Activated naive CD8-positive, alpha-beta T cell treated with anti-CD3 and anti-CD28 coated beads, Interleukin-2, amount 50 U/mL, for 16 hours (primary cell): ENCODE measurements at places on chromosomes 1 and 21.
A peak's percentile ranks its signal among the peaks of the same experiment; 100 is the strongest.

- DNase-seq = peak; percentile 76
Observed at GRCh38 chr1:178542554-178543289, 29.8 kb downstream of the TEX35 start.

DNA sequence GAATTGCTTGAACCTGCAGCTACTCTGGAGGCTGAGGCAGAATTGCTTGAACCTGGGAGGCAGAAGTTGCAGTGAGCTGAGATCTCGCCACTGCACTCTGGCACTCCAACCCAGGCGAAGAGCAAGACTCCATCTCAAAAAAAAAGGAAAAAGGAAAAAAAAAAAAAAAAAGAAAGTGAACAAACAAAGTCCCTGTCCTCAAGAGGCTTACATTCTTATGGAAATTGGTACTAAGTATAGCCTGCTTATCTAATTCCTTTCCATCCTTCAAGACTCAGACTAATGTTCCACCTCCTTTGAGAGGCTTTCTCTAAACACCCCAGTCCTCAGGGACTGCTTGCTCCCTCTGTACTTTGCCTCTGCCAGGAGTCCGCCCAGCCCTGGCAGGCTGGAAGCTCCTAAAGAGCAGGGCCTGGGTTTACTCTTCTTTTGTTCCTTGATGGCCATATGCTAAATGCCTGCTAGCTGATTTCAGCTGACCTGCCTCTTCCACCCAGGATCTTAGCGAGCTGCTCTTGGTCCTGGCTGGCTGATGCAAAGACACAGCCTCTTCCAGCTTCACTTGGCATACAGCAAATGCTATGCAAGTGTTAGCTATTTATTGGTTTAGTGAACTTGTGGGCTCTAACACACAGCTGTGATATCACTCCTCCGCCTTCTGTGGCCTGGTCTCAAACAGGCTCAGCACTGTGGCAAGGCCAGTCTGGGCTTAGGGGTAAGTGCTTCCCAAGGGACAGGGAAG, 9.8 kb downstream of the SLC9A1 start:
- DNase-seq = no peak

GRCh38 chr1:151961833-151962232, 31.8 kb downstream of the S100A10 start:
- DNase-seq = no peak

DNA sequence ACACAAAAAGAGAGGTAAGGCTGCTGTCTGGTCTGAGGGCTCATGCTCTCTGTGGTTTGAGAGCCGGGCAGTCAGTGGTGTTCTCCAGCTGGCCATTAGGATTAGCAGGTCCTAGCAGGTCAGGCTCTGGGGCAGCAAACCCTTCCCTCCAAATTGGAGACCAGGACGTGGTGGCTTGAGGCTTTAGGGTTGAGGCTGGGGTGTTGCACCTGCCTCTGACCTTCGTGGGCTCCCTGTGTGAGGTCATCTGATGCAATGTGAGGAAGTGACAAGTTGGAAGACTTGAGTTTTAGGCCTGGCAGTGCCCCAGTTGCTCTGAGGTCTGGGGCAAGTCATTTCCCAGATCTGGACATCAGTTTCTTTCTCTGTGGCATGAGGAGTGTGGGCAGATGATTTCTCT, 24.4 kb downstream of the SZRD1 start:
- DNase-seq = no peak

DNA sequence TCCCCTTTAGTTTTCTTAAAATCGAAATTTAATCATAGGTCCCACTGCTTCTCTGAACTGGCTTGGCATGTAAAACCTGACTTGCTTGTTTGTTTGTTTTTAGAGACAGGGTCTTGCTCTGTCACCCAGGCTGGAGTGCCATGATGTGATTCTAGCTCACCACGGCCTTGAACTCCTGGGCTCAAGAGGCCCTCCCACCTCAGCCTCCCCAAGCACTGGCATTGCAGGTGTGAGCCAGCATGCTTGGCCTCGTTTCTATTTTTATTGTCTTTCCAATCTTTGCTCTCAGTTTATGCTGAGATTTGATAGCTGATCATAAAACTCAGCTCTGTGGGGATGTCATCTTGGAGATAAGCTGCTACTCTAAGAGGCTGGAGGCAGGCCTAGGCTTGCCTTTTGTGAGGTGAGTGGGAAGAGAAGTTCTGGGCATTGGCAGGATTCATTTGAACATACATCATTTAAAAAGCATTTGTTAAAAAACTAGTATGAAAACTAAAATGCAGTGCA, 51.5 kb upstream of the GCLM start:
- no peak for DNase-seq

- DNase-seq = no peak
Observed at GRCh38 chr1:233109096-233109495, 158.7 kb downstream of the NTPCR start.

DNA sequence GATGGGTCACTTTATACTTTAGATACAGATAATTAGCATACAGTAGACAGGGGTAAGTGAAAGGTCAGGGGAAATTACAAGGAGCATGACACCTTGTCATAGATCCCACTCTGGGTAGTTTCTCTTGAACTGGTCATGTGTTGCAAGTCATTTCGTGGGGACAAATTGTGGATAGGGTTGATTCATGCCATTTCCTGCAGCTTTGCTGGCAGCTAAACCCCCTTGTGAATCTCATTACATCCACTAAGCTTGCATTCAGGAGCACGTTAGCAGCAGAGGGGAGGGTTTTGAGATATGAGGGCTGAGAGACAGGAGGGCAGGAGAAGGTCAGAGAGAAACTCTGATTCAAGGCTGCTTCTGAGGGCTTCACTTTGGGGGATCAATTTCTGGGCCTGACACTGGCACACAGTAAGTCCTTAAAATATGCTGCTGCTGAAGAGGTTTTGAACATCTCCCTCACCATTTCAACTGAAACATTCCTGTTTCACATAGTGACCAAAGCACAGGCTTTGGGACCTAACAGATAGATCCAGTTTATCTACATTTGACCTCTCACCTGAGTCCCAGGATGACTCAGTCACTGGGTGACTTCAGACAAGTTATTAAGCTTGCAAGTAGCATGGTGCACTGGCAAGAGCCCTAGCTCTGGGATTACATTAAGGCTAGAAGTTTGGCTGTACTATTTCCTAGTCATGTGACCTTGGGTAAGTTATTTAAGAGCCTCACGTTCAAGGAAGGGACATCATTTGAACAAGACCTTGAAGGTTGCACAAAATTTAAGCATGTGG, 206.0 kb upstream of the USP24 start:
- DNase-seq = no peak

DNA sequence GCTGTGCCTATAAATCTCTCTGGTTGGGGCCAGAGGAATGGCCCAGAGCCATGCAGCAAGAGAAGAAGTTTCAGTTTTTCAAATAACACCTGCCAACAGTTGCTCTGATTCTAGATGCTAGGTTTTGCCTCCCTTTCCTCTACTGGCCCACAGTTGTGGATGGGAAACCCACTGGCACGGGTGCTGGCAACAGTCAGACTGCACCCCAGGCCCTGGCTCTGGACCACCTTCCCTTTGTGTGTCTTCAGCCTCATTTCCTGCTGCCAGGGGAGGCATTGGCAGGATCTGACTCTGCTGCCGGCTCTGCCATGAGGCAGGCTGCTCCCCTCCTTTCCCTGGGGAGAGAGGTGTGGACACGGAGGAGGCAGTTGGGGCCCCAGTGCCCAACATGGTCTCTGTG, 142.0 kb downstream of the IGSF21 start:
- no peak for DNase-seq

- no peak for DNase-seq
Observed at GRCh38 chr1:84611796-84612195, 37.6 kb upstream of the CTBS start.

GRCh38 chr1:86471291-86471690, 2.6 kb downstream of the CLCA1 start:
- no peak for DNase-seq

DNA sequence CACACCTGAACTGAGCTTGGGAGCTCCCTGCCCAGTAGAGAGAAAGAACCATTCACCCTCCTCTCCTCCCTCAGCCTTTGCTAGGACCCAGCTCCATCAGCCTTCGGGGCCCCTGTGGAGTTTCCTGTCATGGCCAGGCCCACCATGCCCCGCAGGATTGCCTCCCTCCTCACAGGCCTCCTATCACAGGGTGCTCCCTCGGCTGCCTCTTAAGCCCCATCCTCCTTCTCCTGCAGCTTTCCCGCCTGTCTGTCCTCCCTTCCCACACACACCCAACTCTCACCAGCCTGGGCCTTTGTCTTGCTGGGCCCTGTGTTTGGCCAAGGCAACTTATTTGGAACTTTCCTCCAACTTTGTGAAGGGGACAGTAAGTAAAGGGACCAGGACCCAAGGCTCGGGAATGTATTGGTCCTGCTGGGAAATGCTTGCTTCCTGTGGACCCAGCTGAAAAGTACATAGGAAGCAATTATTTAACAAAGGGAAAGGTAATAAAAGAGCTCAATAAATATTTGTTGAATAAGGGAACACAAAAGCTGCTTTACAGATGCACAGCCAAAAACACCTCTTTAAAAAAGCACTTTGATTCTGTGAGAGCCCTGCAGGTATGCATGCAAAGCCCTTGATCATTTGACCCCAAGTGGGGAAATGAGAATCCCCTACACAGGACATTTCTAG, 31.6 kb upstream of the TENT5C start:
- no peak for DNase-seq

DNA sequence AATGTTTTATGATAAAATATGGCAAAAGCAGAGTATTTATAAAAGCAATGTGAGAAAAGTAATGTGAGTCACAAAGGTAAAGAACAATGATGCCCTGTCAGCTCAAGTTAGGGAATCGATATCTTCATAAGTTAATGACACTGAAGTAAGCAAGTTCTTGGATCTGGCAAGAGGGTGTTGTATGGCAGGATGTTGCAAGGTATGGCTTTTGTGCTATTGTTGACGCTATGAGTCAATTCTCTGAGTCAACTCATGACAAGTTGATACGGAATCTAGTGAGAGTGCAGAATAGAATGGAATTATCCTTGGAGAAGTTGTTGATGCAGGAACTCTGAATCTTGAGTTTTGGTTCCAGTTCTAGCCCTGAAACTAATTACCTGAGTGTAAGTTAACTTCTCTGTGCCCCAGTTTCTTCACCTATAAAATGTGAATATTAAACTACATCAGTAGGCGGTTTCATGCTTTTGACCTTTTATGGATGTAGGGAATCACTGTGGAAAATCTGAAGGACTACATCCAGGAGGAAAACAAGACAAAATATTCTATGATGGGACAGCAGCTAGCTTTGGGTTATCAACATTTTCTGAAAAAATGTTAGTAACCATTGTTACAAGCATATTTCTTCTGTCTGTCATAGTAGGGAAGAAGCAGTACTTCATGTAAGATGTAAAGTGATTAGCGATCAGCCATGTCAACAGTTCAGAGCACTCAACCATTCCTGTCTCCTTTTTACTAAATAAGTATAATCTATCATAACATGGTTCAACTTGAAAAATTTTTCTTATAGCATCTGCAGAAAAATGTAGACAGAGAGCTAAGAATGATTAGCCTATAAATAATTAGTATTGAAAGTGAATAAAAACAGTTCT, 96.9 kb downstream of the ATP6V1G3 start:
- no peak for DNase-seq

- no peak for DNase-seq
Observed at GRCh38 chr1:48767975-48768510, 8.6 kb downstream of the BEND5 start.

DNA sequence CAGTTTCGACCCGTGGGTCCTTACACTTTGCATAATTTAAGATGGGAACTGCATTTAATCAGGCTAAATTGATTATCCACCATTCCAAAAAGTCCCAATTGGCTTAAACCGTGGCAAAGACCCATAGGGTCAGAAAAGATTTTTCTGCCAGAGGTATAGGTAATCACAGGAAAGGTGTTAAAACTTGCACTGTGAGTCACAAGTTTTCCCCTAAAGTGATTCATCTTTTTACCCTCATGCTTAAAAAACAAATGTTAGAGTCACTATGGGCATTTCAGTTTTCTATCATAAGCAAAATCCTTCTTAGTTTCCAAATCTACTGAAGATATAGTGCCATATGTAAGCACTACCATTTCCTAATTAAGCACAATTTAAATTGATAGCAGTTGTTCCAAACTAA, 1079.8 kb downstream of the ADGRL2 start:
- no peak for DNase-seq

DNA sequence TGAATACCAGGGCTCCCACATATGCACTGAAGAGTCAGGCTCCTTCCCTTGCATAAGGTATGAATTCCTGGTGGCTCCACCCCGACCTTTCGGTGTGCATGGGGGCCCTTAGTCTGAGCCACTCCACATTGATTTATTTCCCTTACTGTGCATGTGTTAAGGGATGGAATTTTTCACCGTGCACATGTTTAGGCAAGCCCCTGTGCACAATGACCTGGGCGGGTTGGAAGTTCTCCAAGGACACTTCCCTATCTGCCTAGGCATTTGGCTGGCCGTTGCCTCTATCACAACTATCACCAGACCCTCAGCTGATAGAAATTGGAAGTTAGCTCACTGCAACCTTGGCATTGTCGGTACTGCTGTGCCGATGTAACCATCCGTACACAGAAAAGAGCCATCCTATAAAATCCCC, 9.7 kb downstream of the S100A6 start:
- DNase-seq = no peak

GRCh38 chr1:101044259-101044658, 18.7 kb upstream of the DPH5 start:
- no peak for DNase-seq

GRCh38 chr1:109161858-109162606, 48.1 kb downstream of the ELAPOR1 start:
- DNase-seq = no peak

- DNase-seq = peak; percentile 21
Observed at GRCh38 chr1:159009704-159010361, at the start of gene IFI16. IFI16 (plus strand) TSS chr1:159009907; CDS start chr1:159014681, 4,774 bp downstream.

DNA sequence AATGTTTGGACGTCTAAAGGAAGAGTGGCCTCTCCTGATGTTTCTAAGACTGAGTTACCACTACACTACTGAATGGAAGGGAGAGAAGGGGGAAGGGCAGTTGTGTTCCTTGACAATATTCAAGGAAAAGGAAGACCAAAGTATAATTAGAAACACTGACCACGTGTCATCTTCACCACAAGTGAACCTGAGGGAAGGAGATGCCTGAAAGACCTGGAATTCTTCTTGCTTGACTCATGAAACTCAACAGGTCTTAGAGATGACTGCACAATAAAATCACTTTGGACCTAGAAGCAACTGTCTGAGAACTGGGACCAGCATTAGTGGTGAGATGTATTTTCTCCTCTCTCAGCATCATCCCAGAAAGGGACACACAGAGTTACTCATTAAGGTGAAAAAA, 56.7 kb downstream of the PTPN14 start:
- DNase-seq = no peak
